ENCODE measurements at places on chromosomes 3 and 15. TPM values are rescaled to one million over a fixed set of nuclear protein-coding genes. Genes with fewer than 3 reads are reported as not detected.

The OXTR gene
- total RNA-seq: 0.27 TPM

The ALDH1A2 gene
- total RNA-seq: 88.1 TPM

The ST3GAL6 gene
- total RNA-seq: 1.9 TPM

The FILIP1L gene
- total RNA-seq: 110 TPM

The TMEM108 gene
- 0.27 TPM for total RNA-seq

The IQCF2 gene
- total RNA-seq: not detected

The LAMB2 gene
- 681 TPM for total RNA-seq

The CLSTN2 gene
- total RNA-seq: 180 TPM

GRCh38 chr15:40870716-40871115 is 3.3 kb downstream of the RHOV start:
- DNase-seq: no peak

- peak; percentile 58 for DNase-seq
Measured at GRCh38 chr15:26771578-26772153, 1.2 kb downstream of the GABRB3 start.

- no peak for DNase-seq
Measured at GRCh38 chr15:91855684-91856489, 2.4 kb downstream of the SLCO3A1 start.

DNA sequence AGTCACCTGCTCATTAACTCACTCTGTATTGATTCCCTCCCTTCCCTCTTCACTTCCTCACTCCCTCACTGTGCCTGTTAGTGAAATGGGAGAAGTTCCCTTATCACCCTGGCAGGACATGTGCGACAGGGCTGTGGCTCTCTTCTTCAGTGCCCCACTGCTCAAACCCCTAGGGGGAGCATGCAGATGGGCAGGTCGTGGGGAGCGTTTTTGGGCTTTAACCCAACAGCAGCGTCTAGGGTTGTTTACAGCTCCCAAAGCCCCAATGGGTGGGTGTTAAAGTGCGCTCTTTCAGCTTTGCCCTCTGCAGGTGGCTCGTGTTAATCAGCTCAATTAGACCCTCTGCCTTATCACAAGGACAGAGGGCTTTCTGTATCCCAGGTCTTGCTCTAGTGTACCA is 447.8 kb upstream of the PROK2 start:
- DNase-seq: no peak

DNA sequence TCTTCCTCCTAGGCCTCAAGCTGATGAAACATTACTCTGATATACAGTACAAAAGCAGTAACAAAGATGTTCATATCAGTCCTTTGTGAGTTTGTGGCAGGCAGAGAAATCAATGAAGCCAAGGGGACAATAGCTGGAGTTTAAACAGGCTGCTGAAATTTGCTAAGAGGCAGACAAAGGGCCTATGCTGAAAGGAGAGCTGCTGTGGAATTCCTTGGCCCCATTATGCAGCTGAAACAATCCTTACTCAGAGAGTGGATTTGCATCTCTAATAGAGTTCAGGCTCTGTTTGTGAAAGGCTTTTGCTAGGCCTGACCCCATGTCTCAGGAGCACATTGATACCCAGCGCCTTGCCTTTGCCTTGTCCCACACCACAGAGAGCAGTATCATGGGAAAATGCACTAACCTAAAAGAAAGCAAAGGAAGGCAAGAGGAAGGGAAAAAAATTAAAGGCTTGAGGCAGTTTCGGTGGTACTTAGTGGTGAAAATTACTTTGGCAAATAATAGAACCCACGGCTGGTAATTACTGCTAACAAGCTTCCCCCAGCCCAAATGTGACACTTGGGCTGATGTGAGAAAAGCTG is 195.0 kb upstream of the EPHA3 start:
- no peak for DNase-seq

- DNase-seq: no peak
Measured at GRCh38 chr15:95990833-95991232, 339.7 kb upstream of the NR2F2 start.

DNA sequence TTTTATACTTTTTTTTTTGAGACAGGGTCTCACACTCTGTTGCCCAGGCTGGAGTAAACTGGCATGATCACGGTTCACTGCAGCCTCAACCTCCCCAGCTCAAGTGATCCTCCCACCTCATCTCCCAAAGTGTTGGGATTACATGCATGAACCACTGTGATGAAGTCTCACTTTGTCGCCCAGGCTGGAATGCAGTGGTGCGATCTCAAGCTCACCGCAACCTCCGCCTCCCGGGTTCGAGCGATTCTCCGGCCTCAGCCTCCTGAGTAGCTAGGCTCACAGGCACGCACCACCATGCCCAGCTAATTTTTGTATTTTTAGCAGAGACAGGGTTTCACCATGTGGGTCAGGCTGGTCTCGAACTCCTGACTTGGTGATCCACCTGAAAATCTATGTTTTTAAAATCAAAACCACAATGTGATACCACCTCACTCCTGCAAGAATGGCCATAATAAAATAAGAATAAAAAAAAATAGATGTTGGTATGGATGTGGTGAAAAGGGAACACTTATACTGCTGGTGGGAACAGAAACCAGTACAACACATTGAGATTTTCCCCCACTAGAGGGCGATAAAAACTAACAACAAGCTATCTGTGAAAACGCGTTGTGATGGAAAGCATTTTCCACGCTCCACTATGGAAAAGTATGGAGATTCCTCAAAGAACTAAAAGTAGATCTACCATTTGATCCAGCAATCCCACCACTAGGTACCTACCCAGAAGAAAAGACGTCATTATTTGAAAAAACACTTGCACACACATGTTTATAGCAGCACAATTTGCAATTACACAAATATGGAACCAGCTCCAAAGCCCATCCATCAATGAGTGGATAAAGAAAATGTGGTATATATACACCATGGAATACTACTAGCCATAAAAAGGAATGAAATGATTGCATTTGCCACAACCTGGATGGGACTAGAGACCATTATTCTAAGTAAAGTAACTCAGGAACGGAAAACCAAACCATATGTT is 26.8 kb upstream of the OCA2 start:
- DNase-seq: no peak

GRCh38 chr3:110533089-110533488 is 538.5 kb upstream of the NECTIN3 start:
- DNase-seq: no peak

- no peak for DNase-seq
Measured at GRCh38 chr3:13324835-13325501, 95.2 kb downstream of the NUP210 start.

DNA sequence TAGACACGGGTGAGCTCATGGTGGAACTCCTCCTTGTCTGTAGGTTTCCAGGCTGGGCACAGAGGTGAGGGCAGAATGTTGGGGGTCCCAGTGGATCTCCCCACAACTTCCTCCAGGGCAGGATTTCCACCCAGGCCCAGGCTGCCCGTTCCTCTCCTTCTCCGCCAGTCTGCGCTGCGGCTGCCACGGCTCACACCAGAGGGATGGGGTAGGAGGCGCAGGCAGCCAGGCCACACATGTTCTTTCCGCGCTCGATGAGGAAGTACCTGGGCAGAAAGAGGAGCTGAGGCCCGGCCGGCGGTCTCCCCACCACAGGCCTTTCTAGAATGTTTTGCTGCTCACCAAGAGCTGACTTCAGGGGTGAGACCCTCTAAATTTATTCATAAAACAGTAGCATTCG is 22.9 kb downstream of the CTSH start:
- no peak for DNase-seq

DNA sequence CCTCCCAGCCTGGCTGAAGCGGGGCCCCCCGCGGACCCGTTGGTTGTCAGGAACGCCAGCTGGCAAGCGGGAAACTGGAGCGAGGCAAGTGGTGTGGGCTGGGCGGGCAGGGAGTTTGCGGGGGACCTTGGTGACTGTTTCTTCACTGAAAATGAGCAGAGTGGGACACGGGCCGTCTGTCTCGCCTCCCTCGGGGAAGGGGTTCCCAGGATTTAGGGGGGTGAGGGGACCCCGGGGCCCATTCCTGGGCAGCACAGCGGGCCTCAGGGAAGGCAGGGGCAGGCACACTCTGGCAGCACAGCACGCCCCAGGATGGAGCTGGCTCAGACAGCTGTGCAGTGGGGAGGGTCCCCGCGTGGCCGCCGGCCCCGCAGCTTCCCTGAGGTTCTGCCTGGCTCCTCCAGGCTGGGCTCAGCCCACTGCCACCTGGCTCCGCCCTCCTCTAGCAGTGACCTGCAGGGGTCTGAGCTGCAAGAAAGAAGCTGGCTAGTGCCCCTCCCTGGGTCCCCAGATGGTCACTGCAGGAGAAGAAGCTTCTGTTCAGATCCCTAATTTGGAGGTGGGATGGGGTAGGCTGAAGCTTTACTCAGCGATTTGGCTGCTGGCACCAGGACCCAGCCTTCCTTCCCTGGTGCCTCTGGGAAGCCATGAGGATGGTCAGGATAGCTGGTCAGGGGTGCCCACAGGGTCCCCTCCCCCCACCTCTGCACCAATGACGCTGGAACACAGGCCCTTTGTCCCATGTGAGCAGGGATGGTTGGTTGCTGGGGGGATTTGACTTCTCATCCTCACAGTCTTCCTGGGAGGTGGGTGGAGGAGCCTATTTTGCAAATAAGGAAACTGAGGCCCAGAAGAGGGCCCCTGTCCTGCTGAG is 90.4 kb downstream of the TBC1D2B start:
- DNase-seq: peak; percentile 36

GRCh38 chr15:50627351-50628055 is 59.1 kb downstream of the TRPM7 start:
- DNase-seq: no peak

- no peak for DNase-seq
Measured at GRCh38 chr3:132117642-132118041, 82.8 kb upstream of the CPNE4 start.

DNA sequence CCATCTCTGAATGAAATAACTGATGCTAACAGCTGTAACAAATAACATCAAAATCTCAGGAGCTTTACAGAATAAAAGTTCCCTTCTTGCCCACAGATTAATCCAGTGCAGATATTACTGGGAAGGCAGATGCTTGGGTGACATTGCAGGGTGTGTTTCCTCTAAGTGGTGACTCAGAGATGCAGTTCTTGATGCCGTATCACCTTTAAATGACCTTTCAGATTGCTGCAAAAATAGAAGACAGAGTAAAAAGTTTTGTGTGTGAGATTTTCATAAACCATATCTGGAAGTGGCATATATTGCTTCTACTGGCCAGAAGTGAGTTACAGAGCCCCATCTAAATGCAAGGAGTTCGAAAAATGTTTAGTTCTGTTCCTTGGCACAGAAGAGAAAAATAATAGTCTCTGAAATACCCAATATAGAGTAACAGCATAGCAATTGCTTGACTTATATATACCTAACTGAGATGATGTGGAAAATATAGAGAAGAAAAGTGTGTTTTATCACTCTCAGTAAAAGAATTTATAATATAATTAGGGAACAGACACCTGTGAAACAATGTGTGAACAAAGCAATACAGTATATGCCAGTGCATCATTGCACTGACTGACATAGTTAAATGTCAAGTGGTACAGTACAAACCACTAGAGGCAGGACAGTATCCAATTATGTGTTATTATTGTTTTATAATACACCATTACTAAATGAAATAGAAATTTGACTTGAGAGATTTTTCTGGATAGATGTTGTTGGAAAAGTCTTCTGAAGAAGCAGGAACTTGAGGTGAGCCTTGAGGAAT is 430.7 kb upstream of the CBLB start:
- DNase-seq: no peak

GRCh38 chr3:31268868-31269267 is 263.9 kb upstream of the STT3B start:
- no peak for DNase-seq

DNA sequence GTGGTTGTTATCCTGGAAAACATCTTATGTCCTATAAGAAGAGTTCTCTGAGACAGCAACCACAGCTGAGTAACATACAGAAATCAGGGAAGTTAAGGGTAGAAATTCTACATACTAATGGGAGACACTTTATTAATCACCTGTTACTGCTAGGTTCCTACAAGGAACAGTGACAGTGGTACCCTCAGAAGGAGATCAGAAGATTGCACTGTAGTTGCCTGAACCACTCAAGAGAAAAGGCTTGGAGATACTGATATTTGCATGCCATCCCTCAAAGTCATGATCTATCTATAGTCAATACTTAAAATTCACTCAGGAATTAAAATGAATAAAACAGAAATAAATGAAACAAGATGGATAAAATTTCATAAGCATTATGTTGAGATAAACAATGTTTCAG is 136.0 kb downstream of the LMLN start:
- DNase-seq: no peak

GRCh38 chr3:78277801-78278200 is 1237.9 kb downstream of the ROBO2 start:
- DNase-seq: no peak
